NCI-H2171 (cell line): ENCODE measurements at places on chromosomes 4 and X.

DNA sequence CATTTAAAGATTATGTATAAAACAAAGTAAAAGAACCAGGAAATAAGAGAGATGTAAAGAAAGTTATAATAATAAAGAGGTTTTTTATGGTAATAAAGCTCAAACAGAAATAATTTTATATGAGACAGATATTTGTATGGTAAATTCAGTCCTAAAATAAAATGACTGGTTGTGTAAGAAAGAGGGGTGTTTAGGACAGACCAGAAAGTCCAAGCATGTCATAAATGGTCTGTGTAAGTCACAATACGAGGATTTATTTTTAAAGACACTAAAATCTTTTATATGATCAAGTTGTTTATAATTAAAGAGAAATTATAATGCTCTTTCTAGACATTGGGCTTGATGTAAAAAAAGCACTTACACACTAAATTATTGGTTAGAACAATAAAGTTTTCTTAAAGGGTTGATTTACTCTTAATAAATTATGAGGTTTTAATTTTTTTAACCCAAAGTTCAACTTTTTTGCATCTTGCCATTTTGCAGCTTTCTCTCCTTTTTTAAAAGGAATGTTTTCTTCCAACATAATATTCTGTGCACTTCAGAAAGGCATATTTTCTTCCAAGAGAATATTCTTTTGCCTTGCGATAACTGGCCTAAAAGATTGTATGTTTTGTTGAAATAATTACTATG, 61.9 kb upstream of the TCEAL2 start:
- DNase-seq: no peak

- no peak for DNase-seq
Observed at GRCh38 chrX:40496728-40497127, 84.0 kb upstream of the ATP6AP2 start.

DNA sequence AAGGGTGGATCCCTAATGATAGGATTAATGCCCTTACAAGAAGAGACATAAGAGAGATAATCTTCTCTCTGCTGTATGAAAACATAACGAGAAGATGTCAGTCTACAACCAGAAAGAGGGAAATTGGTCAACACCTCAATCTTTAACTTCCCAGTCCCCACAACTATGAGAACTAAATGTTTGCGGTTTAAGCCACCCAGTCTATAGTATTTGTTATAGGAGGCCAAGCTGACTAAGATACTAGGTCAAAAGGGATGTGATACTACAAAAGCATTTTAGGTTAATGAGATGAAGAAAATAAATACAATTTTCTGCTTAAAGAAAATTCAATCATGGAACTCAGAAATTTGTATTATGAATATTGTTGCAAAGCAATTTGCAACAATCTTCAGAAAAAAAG, 55.4 kb upstream of the LHFPL1 start:
- DNase-seq: no peak

GRCh38 chr4:72770708-72771107, 201.7 kb upstream of the ADAMTS3 start:
- DNase-seq: no peak

GRCh38 chr4:128481752-128482480, 194.3 kb upstream of the PGRMC2 start:
- no peak for DNase-seq

DNA sequence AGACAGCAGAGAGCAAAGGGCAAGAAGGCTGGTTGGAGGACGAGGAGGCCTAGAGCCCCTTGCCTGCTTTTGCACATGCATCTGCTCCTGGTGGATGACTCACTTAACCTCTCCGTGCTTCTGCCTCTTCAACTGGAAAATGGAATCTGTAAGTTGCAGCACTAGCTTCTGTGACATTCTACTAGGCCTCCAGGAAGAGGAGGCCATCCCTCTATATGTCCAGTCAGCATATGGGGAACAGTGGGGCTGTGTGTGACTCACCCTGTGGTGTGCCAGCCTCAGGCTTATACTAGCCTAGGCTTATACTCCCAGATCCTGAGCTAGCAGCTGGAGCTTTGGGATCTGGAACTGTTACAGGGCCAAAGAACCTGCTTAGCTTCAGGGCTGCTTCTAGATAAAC, 36.0 kb downstream of the RTL9 start:
- DNase-seq: no peak

DNA sequence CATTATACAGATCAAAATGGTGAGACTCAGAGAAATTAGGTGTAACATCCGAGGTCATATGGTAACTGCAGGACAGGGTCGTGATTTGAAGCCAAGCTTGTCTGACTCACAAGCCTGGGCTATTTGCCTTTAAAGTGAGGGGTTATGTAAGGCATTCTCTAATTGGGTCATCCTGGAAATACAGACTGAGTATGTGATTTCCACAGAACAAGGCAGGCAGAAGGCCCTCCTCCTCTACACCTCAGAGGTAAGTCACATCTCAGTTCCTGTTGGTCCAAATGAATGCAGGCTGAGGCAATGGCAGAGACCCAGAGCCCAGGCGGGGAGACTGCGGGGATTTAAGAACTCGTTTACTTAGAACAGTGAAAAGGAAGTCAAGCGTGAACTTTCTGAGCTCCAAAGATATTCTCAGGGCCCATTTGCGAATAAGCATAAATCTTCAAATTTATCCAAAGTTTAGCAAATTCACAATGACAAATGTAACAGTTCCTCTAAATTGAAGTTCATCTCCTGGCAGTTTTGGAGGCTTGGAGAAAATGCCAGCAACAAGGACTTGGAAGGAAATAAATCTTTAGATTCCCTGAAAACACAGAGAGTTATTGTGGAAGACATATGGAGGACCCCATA, 153.3 kb downstream of the LDB2 start:
- DNase-seq: no peak

GRCh38 chr4:168248176-168248710, 70.3 kb downstream of the DDX60 start:
- DNase-seq: no peak

DNA sequence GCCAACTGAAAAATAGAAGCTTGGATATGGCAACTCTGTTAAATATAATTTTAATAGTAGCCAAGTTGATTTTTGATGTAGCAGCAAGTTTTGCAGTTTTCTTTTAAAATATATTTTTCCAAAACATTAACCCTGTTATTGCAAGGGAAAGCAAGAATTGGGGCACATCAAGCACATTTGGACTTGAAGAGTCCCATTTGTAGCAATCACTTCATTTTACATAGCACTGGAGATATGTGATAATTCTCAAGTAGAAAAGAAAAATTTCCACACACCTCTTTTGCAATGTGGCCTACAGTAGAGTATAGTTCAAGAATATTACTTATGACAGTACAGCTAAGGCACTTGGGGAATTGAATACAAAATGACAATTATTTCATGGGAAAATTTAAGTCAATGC, 1.9 kb upstream of the PPP4R3C start:
- no peak for DNase-seq

- no peak for DNase-seq
Observed at GRCh38 chrX:110123331-110123782, 120.4 kb downstream of the TMEM164 start.

GRCh38 chr4:163681208-163681821, 186.8 kb downstream of the TMA16 start:
- no peak for DNase-seq

- no peak for DNase-seq
Observed at GRCh38 chrX:18210470-18210869, 10.2 kb downstream of the BEND2 start.

DNA sequence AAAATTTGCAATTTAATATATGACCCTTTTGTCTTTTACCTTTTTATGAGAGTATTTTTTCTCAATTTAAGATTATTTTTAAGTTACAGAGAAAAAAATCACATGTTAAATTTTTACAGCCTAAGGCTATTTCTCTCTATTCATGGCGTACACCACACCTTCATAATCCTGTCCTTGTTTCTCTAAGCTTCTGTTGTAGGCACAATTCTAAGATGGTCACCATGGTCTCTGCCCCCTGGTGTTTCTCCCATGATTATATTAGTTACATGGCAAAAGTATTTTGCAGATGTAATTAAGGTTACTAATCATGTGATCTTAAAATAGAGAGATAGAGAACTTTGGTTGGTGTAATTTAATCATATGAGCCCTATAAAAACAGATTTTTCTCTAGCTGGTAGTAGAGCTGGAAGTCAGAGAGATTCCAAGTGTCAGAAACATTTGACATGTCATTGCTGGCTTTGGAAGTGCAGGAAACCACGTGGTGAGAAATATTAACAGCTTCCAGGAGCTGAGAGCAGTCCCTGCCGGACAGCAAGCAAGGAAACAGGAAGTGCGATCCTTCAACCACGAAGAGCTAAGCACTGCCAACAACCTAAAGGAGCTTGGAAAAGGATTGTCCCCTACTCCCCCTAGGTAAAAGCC, 89.8 kb downstream of the EIF4E start:
- no peak for DNase-seq

DNA sequence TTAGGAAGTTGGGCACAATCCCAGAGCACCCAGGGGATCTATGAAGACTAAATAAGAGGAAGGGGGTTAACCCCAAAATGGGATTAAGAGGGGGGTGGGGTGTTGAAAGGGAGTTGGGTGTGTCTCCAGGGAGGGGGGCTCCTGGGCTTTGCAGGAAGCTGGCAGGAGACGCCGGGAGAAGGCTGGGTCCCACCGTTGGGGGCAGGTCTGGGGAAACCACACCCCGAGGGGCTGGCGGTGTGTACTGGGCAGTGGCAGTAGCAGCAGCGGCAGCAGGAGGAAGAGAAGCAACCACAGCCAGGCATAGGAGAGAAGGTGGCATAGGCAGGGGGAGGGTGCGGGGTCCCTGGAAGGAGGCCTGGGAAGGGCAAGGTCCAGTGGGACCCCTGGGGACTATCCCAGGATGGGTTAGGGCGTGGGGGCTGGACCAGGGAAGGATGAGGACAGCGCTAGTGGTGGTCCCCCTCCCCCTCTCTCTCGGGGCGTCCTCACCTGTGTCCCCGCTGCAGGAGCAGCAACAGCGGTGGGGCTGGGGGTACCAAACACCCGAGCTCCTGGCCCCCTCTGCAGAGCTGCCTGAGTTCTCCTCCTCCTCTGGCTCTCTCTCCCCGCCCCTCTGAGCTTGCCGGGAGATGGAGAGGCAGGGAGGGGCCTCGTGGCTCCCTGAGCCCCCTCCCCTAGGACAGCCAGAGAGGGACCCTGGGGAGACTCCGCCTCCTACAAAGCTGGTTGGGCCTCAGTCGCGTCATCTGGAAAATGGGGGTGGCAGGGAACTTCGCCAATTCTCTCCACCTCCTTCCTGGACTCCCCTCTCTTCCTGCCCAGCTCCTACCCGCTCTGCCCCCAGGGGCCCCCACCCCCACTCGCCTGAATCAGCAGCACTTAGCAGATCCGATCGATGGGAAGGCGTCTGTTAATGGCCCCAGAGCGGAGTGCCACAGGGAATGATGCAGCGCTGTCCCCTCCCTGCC, at the start of gene KCND1:
KCND1 (minus strand) TSS at position 596 of the 971 bp plus-strand sequence. CDS start 1,573 bp downstream, outside the sequence.
- DNase-seq: no peak

- DNase-seq: no peak
Observed at GRCh38 chrX:43218198-43218597, 437.9 kb upstream of the MAOA start.

DNA sequence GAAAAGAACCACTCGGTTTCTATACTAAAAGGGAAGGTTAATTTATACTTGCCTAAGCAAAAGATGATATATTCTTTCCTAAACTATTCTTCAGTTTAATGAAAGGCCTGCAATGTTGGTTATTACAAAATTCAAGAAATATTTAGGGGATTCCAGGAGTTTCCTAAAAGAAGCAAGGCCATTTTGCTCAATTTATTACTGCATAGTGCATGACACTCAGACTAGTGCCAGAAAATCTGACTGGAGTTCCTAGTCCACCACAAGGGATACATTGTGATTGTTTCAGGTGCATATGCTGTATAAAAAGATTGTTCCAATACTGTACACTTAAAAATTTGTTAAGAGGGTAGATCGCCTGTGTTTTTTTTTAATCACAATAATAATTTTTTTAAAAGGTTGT, 78.7 kb downstream of the CAPN6 start:
- DNase-seq: no peak

GRCh38 chrX:6041630-6042029, 187.0 kb downstream of the NLGN4X start:
- no peak for DNase-seq

- no peak for DNase-seq
Observed at GRCh38 chrX:41234962-41235361, 99.0 kb upstream of the DDX3X start.

DNA sequence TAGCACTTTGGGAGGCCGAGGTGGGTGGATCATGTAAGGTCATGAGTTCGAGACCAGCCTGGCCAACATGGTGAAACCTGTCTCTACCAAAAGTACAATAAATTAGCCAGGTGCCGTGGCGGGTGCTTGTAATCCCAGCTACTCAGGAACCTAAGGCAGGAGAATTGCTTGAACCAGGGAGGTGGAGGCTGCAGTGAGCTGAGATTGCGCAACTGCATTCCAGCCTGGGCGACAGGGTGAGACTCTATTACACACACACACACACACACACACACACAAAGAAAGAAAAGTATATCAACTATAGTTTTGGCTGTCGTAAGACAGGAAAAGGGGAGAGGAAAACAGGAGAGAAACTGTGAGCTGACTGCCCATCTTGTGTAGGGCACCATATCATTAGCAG, 171.7 kb downstream of the ADAMTS3 start:
- DNase-seq: no peak

DNA sequence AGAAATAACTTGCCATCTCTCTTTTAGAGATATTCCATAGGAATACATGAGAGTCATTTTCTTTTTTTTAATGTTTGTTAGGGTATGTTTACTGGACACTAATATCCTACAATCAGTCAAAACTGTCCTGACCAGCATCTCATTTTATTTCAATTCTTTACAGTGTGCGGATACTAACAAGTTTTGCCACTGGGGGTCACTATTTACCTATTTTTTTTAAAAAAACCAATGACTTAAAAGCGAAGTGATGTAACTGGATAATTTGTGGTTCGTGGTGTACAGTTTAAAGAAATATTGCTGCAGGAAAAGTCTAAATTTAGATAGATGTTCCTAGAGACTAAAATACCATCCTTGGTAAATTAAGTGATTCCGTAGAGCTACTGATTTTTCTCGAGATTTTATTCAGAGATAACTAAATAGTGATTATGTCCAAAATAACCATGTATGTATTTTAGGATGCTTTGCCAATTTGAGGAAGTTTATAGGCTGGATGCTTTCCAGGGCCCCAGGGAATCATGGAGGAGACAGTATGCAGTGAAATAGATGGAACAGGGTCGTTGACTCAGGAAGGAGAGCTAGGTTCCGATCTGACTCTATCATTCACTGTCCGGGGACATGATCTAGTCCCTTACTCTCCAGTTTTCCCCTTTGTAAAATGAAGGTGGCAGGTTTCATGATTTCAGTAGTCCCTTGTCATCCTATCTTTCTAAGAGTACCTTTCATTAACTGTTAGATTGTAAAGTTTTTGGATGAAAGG, 34.0 kb upstream of the GNPDA2 start:
- no peak for DNase-seq

GRCh38 chrX:130049821-130050220, 60.5 kb downstream of the ELF4 start:
- DNase-seq: no peak

DNA sequence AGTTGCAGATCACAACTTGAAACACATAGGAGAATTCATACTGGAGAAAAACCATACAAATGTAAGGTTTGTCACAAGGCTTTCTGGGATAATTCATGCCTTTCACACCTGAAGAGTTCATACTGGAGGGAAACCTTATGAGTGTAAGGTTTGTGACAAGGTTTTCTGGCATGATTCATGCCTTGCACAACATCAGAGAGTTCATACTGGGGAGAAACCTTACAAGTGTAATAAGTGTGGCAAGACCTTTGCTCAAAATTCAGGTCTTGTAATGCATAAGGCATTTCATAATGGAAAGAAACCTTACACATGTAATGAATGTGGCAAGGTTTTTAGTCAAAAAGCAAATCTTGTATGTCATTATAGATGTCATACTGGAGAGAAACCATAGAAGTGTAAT, 58.8 kb upstream of the ENPEP start:
- no peak for DNase-seq

GRCh38 chr4:181877329-181877848, 365.8 kb upstream of the TENM3 start:
- no peak for DNase-seq
